Fibroblast of skin of right biceps (primary cell): ENCODE measurements at places on chromosomes 5 and 9.

DNA sequence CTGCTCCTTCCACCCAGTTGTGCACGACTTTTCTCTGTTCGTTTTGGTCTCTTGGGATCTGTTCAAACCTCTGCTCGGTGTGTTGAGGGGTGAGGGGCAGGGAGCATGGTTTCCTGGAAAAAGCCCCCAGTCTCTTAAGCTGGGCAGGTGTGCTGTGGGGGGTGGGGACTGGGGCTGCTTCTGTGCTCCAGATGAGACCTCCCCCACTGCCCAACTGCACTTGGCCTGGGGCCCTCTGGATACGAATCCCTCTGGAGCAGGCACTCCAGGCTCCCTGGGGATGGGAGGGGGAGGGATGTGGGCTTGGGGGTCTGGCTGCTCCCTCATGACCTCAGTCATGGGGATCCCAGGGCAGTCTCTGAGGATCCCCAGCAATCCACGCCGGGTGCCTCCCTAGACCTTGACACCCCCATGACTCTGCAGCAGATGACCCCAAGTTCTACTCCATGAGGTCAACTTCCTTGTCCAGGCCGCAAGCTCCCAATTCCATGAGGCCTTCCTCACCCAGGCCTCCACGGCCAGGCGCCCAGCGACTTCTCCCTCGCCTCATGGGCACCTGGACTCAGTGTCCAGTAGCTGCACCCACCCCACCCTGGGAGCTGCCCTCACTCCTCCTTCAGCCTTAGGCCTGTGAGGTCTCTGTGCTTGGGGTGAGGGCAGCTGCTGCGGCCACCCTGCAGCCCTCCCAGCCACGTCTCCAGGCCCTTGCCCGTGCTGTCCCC lies 5.9 kb upstream of the AHRR start:
- no peak for DNase-seq

DNA sequence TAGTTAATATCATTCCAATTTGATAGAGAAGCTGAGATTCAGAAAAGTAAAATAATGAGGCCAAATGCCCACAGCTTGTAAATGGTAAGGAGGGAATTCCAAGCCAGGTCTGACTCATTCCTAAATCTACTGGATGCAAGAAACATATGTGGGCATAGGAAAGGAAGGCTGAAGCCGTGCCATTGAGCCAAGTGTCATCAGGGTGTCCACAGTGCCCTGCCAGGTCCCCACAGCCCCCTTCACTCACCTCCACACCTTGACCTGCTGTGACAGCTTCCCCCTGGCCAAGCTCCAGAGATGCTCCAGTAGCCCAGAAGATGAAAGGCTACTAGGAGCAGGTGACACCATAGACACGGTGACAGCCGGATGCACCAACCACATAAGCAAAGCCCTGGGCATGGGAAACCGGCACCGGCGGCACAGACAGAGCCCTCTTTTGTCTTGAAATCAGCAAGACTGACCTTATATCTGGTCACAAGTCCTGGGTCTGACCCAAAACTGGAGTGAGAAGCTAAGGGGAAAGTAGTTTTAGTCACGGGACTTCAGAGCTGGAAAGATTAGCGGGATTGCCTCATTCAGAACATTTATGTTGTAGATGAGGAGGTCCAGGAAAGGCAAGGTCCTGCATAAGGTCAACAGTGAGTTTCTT lies 20.1 kb upstream of the FAT2 start:
- no peak for DNase-seq

- peak; percentile 71 for DNase-seq
Observed at GRCh38 chr5:151664694-151665585, 21.8 kb downstream of the SPARC start.

GRCh38 chr9:14168381-14168780 lies 145.6 kb downstream of the NFIB start:
- no peak for DNase-seq

DNA sequence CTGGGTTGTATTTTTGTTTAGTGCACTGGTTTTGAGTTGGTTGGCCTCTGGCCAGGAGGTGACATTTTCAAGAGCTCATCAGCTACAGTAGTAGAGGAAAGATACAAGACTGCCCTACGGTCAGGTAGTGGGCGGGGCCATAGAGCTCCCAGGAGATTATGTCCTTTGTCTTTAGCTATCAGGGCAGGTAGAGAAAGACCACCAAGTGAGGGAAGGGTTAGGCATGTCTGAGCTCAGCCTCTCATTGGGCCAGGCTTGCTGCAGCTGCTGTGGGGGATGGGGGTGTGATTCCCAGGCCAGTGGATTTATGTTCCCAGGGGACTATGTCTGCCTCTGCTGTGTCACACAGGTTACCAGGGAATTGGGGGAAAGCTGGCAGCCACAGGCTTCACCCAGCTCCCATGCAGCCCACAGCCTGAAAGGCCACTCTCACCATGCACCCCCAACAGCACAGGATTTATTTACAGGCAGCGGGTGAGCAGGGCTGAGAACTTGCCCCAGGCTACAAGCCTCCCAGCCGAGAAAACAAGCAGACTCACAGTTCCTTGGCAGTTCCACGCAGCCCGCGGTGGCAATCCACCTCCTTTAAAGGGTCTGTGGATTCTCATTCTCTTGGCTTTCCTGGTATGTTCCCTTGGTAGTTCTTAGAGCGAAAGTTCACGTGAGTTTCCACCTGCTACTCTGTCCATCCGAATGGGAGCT lies 37.5 kb upstream of the BOD1 start:
- no peak for DNase-seq

DNA sequence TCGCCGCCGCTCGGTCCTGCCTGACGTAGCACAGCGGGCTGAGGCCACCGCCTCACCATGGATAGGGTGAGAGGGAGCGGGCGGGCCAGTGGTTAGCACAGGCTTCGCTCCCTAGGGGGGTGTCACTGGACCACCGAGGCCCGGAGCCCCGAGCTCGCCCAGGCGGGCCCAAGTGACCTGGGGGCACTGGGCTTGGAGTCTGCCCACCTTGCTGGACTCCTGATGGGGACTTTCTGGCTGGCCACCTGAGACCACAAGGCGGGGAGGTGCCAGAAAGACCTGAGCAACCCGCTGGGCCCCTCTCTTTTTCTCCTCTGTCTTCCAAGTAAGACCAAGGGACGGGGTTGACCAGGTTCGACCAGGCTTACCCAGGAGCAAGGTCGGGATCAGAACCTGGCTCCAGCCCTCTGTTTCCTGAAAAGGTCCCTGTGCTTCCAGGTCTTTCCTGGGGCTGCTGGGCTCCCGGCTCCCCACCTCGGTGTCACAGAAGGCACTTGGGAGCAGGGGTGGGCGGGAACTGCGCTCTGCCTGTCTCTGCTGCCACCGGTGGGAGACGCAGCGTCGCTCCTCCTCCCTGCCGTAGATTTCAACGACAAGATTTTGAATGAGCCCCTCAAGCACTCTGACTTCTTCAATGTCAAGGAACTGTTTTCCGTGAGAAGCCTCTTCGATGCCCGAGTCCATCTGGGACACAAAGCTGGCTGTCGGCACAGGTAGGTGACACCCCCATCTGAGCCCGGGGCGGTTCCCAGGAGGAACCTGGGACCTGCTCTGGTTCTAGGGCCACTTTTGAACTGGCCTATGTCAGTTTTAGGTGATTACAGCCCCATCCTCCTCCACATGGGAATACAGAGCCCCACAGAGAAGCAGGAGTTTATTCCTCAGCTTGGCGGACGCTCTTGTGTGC lies 1.0 kb downstream of the MRPS2 start:
- DNase-seq, result peak; percentile 59

DNA sequence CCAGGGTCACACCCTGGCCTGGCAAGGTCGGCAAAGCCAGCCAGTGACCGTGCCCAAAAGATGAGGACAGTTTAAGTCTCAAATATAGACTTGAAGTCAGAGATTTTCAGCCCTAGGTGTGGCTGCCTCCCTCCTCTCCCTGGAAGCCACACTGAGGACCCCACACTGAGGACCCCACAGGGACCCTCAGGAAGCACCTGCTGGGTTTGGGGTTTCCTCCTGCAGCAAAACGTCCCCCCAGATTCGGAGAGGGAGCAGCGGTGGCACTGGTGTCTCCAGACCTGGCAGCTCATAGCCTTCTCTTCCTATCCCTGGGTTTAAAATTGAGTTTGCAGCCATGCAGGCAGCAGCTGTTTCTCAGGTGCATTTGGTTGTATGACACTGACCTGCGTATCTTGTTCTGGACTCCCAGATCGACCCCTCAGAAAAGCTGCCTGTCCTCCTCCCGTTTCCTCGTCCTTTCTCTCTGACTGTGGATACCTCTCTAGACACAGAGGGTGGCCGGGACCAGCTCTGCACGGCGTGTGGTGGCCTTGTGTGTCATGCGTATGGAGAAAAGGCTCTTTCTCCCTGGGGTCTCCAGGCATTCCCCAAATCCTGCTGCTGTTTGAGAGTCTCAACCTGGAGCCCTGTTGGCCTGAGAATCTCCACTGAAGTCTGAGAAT lies 36.6 kb downstream of the MRPL36 start:
- DNase-seq, result no peak

DNA sequence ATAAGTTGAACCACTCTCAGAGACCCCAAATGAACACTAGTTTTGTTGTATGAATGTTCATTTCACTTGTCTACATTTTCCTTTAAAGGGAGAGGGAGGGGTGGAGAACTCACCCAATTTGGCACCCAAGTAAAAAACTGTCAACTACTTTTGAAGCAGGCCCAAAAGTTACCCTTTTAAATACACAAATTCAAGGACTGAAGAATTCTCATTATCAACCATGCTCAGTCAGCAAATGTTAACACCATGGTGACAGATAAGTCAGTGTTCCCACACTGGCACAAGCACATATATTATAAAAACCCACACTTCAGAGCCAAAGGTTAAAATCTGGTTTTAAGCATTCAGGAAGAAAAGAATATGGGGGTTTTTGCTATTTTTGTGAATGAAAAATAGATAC lies 31.6 kb downstream of the CSNK1A1 start:
- no peak for DNase-seq

DNA sequence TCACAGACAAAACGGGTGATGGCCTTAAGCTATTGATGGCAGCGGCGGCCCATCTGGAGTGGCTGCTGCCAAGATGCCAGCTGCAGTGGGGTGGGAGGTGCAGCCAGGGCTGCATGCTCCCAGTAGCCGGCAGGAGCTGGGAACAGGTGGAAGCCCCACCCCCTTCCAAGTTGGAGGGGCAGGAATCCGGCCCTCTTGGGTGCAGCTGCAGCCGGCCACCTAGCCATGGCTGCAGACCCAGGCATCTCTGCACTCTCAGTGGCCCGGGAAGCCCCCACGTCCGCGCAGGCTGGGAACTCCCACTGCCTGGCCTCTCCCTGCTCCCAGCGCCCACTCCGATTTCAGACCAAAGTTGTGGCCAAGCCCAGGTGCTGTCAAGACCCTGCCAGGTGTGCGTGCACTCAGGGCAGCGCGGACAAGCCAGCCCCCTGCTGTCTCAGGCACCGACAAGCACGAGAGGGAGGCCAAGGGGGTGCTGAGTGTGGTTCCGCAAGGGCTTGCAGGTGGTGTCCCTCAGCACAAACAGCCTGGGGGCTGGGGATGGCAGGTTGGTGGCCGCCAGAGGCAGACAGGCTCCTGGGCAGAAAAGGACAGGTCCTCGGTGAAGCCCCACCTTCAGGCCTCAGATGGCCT lies 115.1 kb upstream of the TSLP start:
- DNase-seq, result no peak

DNA sequence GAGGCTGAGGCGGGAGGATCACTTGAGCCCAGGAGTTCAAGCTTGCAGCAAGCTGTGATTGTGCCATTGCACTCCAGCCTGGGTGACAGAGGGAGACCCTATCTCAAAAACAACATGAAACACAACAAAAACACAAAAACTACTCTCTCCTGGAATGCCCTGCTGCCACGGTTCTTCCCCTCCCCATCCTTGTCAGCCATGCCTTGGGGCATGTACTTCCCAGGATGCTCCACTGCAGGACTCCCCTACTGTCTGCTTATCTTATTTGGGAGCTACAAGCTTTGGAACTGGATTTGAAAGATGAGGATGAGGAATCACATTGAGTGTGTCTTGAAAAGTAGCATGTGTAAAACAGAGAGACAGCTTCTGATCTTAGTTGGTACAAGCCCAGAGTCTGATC lies 40.1 kb upstream of the KIAA1958 start:
- no peak for DNase-seq

DNA sequence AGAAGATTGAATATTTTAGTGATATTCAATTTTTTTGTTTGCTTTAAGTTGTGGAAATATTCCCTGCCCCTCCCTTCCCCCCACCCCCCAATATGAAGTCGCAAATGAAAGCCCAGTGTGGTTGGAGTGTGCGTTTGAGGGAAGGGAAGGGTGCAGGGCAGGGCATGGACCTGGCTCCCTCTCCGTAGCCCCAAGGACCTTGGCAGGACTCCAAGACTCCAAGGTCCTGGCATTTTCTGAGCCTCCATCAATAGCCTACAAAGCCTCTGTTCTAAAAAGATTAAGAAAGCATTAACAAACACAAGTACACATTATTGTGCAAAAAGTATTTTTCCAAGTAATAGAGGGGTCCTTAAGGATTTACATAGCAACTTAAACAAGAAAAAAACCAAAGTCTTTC lies 38.8 kb upstream of the PTPN3 start:
- DNase-seq, result no peak

GRCh38 chr5:6961837-6962635 lies 248.8 kb downstream of the TENT4A start:
- no peak for DNase-seq

DNA sequence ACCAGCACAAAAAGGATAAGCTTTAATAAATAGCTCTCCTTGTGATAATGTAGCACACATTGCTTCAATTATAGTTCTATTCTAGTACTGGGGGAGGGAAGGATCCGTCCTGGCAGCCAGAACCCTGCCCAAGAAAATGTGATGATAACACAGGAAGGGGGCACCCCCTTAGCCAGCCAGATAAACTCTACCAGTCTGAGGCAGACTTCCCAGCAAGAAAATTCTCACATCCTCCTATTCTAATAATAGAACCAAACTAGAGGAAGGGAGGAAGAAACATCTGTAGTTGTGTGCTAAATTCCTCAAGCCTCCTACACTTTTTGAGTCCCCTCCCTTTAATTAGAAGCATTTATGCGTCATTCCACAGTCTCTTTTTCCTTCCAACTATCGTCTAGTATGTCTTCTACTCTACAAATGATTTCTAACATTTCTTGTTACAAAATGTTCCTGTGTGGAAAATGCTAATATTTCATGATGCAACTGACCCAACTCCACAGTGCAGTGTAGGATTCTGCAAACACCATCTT lies 261.0 kb downstream of the SEMA5A start:
- peak; percentile 86 for DNase-seq

DNA sequence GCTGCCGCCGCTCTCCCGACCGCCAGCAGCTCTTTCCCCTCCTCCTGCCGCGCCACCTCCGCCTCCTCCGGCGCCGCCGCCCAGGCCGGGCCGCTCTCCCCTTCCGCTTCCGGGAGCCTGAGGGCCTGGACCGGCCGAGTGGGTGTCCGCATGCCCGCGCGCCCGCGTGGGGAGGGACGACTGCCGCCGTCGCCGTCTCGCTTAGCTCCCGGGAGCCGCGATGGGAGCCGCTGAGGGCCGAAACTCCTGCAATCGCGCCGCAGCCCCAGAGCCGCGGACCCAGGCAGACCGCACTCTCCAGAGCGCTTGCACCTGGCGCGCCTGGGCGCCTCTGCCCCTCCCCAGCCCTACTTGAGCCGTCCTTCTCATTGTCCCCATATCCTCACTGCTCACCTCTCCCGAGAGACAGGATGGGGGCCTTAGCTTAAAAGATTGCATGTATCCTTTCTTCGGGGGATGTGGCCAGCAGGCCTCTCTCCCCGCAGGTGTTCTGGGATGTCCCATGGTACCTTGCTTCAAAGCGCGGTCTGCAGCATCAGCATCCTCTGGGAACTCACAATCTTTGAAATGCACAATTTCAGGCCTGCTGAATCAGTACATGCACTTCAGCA lies at the start of gene ZDHHC21:
TSS of gene ZDHHC21 (minus strand) at position 182 of the 611 bp plus-strand sequence. CDS start 19,092 bp downstream, outside the sequence.
- peak; percentile 60 for DNase-seq
